ENCODE measurements at places on chromosomes 3 and 15.

DNA sequence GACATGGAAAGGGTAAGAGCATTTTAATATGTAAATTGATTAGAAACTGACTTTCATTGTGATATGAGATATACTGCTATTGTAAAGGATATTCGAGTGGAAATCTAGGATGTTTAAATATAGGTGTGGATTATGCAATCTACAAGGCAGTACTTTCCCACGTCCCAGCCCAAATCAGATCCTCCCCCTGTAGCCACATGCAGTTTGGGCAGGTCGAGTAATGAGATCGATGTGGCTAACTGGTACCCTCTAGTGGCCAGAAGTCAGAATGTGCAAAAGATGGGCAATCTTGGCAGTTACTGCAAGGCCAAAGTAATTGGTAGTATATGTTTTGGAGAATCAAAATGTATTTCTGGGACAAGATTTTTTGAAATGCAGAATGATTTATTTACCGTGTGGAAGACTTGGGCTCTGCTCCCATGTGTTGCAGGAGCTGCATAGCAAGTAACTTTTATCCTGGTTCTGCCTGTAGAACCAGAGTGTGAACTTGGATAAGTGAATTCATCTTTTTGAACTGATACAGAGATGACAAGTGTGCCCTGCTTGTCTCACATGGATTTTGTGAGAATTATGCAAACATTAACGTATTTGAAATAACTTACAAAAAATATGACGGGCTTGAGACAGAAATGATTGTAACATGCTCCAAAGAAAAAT is 94.5 kb upstream of the ADAMTSL3 start:
- DNase-seq, result peak; percentile 15

DNA sequence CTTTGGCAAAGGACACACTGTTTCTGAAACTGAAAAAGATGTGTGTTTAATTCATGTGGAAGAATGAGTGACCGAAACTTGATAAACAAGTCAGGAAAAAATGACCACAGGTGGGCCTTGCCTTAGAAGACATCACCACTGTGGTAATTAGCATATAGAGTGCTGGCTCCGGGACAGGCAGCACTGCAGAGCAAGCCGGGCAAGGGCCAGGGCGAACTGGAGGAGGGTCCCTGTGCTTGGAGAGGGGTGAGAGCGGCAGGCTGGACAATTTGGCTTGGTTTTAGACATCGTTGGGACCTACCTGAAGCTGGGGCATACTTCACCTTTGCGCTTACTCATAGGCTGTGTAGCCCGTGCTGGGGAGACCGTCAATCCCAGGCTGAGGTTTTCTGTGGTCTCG is 8.2 kb downstream of the RTP3 start:
- no peak for DNase-seq

DNA sequence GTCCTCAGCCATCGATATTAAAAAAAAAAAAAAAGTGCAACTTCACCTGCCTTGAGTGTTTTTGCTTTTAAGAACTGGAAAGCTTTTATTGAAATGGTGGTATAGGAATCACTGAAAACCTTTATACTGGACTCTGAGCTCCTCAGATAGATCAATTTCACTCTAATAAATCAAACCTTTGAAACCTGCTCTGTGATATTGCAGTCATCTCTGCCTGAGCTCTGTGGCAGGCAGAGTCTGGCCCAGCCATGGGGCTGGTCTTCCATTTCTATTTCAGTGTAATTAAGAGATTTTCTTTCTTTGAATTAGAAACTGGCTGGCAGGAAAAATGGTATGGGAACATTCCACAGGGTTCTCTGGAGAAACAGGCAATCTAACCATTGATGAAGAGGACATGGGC is 762.5 kb downstream of the AGBL1 start:
- no peak for DNase-seq

GRCh38 chr3:187694801-187695200 is 7.6 kb downstream of the RTP2 start:
- no peak for DNase-seq
